ENCODE measurements at places on chromosomes 7 and 10.

- DNase-seq: no peak
Observed at GRCh38 chr7:21942955-21943354, 2.7 kb downstream of the CDCA7L start.

- DNase-seq: no peak
Observed at GRCh38 chr7:123792547-123792946, 43.7 kb upstream of the WASL start.

GRCh38 chr10:121440461-121440860, 157.8 kb downstream of the FGFR2 start:
- DNase-seq: no peak

GRCh38 chr7:117818232-117818631, 55.0 kb downstream of the CTTNBP2 start:
- no peak for DNase-seq

GRCh38 chr7:69710768-69711438, 112.6 kb downstream of the AUTS2 start:
- DNase-seq: no peak

- DNase-seq: no peak
Observed at GRCh38 chr10:21495002-21495751, 30.3 kb downstream of the SKIDA1 start.

DNA sequence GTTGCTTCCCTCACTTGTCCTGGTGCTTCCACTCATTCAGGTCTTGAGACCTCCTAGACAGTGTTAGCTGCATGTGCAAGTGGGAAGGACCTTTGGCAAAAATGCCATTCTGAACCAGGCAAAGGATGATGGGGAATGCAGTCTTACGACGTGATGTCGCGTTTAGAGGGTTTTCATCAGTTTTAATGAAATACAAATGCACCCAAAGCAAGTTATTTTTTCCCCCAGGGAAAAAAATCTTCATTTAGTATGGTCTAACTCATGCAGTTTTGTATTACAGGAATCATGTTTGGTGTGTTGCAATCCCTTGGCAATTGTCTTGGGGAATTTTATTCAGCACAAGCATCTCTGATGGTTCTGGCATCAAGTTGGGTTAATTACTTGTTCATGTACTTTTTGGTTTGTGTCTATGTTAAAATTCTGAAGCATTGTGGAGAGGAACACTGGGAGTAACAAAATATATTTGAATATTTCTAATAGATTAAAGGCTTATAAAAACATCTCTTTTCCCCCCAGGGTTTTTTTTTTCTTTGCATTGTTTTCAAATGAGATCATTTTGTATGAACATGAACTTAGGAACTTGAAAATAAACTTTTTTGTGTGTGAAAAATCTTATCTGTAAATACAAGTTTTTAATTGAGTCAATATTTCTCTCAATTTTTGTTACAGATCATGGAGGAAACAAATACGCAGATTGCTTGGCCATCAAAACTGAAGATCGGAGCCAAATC, 188.9 kb downstream of the BICC1 start:
- DNase-seq: no peak

DNA sequence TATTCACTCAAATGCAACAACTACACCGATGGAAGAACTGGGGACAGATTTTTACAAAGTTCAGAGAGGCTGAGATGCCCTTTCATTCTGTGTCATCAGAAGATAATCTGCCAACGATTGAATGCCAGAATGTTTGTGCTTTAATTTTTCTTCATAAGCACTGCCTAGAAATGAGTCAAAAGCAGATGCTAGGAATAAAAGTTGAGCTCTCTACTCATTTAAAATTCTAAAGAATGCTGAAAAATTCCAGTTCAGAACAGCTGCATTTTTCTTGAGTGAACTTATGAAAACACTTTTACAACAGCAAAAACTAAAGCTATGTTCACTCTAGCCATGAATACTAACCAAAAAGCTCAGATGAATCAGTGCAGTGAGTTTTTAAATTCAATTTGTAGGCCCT, 22.3 kb upstream of the FAM133B start:
- DNase-seq: no peak

- no peak for DNase-seq
Observed at GRCh38 chr10:48444266-48444665, 137.8 kb downstream of the MAPK8 start.

GRCh38 chr10:87864496-87865059, 1.2 kb downstream of the PTEN start:
- no peak for DNase-seq

DNA sequence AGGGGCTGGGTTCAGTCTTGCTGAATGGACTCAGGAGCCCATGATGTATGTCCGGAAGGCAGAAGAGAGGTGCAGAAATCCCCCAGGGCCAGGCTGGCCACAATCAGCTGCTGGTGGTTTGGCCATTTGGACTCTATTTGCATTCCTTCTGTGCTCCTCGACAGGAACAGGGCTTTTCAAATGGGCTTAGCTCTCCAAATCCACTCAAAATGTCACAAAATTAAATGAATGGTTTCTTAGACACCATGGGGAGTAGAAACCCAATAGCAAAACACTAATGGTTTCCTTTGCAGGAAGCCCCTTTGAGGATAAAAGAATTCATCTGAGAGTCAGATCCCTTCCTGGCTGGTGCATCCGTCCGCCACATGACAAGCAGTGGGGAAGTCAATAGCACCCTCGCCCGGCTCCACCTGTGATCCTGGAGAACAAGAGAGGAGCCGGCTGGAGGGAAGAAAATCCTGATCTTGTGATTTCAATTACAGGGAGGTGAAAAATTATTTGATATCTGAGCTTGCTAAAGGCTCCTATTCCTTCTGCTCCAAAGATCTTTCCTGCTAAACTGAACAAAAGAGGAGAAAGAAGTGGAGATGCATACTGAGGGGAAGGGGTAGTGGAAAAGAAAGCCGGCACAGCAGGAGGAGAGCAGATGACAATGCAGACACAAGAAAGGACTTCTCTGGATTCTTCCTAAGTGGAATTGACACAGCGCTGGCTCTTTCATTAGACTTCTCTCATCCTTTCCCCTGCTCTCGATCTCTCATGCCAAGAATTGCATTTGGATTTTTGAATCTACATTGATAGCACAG, 190.7 kb downstream of the C7orf25 start:
- no peak for DNase-seq

GRCh38 chr7:130189343-130189742, 15.9 kb downstream of the TMEM209 start:
- no peak for DNase-seq

DNA sequence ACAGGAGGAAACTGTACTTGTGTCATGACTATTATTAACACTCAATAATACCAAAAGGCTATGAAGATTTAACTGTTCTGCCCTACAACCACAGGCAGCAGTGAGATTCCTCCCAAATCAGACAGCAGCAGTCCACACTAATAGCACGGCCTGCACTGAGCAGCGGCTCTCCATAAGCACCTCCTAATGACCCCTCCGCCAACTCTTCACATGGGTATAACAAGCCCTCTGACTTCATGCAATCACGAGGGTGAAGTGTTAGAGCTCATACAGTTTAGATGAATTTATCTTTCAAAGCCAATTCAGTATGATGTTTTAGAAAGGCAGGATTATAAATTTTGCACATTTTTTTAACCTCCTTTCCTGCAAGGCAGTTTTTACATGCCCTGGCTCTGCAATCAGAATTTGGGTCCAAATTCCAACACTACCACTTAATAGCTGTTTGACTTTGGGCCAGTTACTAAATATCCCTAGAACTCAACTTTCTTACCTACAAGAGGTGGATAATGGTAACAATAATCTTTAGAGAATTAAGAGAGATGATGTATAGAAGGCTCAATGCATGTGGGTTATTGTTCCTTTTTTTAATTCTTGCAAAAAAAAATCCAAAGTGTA, 617.1 kb downstream of the KCNMA1 start:
- DNase-seq: no peak

GRCh38 chr7:2626498-2627117, 5.2 kb upstream of the TTYH3 start:
- DNase-seq: no peak

DNA sequence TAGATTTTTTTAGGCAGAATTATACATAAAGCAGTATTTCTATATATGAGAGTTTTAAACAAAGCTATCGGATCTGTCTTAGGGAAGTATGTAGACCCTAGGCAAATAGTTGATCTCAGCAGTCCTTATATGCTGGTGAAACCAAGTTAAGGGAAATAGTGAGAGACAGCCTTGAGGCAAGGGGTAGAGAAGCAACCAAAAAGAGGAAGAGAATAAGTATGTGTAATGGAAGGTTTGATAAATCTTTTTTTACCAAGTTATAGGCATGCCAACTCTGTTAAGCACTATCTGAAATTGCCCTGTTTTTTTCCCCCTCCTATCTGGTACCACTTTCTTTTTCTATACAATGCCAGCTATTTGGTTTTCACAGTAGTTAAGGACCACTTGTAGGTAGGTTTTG, 19.9 kb downstream of the SPAG6 start:
- DNase-seq: no peak

DNA sequence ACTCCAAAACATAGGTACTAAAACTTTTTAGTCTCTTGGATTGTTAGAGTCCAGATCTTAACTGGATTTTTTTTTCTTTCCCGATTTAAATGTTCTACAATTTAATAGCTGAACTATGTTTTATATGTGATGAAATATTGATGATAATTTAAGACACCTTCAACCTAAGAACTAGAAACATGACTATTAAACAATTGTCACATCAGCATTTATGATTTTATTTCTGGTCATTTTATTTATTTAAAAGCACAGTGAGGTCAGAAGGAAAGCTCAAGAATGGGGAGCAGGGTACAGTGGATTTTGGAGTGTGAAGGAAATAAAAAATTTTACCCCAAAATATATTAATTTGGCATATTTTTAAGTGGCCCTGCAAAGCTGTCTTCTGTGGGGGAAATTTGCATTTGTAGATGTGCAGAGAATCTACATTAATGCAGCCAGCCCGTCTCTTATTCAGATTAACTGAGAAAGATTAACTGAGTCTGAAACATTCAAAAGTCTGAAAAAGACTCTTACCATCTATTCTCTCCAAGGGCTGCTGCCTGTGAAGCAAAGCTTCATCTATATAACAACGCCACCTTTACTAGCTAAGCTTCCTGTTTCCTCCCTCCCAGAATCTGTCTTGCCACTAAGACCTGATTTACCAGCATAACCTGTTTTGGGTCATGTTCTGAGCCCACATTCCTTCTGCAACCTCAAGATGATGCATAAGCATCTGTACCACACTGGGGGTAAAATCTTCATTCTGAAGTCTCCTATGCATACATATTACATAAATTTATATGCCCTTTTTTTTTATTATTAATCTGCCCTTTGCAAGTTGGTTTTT, 86.4 kb downstream of the TMEM106B start:
- no peak for DNase-seq

DNA sequence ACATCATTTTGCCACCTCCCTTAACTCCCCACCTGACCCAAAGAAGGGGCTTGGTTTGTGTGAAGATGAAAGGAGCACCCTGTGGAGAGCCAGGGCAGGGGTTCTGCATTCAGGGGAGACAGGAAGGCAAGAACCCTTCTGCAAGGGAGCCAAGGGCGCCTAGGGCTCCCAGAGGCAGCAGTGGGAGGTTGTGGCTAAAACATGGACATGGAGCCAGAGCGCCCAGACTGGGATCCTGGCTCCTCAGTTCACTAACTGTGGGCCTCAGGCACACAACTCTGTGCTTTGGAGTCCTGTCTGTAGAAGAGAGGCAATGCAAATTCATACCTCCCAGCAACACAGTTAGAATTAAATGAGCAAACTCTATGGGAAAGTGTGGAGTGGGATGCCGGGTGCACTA, 123.1 kb upstream of the MACROH2A2 start:
- no peak for DNase-seq

- no peak for DNase-seq
Observed at GRCh38 chr10:86058964-86059363, 307.6 kb downstream of the GRID1 start.

DNA sequence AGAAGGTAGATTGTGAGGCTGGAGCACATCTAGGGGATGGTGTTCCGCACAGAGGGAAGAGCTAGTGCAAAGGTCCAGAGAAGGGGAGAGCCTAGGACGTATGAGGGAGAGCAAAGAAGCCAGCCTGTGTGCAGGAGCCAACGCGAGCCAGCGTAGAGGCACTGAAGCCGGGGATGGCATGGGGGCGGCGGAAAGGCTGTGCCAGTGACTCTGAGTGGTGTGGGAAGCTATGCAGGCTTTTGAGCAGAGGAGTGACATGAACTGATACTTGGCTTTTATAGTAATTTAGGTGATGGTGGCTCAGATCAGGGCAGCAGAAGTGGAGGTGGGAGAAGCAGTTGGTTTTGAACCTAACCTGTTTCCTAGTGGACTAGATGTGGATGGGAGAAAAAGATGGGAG, 65.8 kb downstream of the ATXN7L1 start:
- no peak for DNase-seq

DNA sequence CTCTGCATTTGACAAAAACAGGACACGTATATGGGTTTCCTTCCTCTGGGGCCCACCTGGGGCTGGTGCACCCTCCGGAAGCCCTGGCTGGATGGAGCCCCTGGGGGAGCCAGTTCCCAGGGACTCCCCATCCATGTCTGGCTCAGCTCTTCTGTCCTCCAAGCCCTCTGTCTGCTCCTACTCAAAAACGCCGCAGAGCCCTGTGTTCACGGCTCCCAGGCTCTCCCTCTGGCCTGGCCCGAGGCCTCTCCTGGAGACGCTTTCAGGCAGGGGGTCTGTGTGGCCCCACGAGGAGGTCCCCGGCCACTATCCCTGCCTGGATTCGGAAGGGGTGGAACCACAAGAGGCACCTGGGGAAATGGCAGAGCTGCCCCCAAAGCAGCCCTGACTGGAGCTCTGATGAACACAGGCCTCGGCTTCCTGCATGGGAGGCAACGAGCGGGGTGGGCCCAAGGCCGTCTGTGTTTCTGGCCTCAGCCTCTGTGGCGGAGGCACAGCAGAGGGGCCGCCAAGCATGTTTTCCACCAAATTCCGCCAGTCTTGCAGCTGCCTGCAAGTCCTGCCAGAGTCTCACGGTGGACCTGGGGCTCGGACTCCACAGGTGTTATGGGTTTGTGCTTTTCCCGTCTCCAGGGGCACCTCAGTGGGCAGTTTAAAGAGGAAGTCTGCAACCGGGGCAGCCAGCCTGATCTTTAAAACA, 22.6 kb upstream of the INPP5A start:
- no peak for DNase-seq

- no peak for DNase-seq
Observed at GRCh38 chr7:65441010-65441409, 67.4 kb downstream of the ZNF92 start.

DNA sequence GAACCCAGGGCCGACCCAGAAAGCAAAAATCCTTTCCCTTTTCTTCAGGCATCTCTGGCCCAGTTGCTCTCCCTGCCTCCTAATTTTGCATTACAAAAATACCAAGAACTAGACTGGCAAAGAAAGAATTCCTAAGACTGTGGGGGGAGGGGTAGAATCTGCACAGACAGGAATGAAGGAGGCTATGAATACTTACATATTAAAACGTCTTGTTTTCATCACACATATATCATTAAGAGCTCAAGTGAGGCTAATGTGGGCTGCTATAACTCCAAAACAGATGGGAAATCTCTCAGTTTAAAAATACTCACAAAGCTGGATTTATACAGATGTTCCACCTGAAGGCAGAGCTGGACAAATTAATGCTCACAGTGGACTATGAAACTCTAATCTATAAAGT, 29.2 kb upstream of the MKX start:
- DNase-seq: no peak

GRCh38 chr7:24978843-24979469, 1.0 kb downstream of the OSBPL3 start:
- peak; percentile 38 for DNase-seq

GRCh38 chr10:62473241-62473640, 99.1 kb downstream of the ZNF365 start:
- DNase-seq: no peak

All from posterior cingulate gyrus (tissue), 11 donors.